ENCODE measurements at places on chromosomes 6 and 20.

DNA sequence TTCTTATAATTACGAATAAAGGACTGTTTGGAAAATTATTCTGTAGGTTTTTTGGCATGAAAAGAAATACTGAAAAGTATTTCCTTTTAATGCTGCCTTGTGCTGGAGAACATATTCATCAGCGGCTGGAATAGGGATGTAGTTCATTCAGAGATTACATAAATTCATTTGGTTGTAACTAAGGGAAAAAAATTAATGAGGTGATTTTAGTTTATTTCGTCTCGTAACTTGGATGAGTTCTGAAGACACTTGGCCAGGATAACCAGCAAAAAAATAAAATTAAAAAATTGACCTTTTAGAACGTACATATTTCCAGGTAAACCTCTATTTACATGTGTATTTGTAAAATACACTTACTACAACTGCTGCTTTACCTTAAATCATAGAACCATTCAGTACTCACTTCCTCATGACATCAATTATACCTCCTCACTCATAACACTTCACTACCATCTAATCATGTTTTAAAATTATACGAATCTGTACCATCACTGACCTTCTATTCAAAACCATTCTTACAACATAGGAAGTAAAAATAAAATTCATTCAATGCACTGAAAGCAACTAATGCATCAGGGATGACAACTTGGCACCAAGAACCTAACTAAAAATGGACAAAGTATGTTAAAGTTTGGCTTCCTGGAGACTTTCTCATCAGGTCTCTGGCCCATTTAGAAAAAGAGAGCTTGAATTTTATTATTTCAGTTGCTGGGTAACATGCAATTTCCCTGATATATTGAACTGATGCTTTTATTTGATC lies 17.2 kb downstream of the KLHL31 start:
- no peak for DNase-seq

DNA sequence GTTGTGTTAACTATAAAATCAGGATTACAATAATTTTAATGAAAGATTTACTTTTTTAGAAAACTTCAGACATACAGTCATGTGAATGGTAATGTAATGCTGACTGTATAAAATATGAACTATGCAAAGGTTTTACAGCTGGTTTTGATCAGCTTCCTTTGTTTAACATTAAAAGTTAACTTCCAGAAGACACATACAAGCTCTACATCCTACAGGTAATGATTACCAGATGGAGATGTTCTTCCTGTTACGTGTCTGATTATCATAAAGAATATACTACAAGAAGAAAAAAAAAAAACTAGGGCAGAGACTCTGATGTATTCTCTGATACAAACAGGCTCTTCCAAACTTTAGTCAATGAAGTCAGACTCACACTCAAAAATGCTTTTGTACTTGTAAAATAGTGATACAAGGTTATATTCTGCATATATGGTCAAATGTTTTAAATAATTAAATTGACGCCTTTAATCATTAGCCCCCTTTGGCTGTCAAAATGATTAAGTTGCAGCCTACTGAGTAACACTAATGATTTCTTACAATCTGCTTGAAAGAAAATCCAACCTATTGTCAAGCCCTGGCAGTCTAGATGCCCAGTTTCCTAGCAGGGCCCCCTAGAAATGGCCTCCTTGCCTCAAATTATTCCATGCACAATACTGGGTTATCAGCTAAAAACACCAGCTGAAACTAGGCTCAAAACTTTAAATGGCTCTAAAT lies 251.8 kb upstream of the RUNX2 start:
- no peak for DNase-seq

DNA sequence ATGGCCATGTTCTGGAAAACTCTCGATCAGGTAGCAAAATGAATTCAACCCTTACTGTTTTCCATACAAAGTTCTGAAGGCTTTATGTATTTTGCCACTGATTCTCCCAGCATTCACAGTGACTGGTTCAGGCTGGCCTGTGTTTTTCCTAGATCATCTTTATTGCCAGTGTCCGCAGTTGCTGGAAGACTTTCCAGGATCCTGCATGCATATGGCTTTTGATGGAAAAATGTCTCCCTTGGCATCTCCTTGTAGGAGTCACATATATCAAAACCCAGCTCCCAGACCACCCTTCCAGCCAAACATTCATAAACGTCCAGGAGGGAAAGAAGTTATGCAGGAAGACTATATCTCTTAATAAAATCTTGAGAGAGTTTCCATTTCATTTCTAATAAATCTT lies 588.8 kb downstream of the MAFB start:
- no peak for DNase-seq

- no peak for DNase-seq
Observed at GRCh38 chr6:138387577-138388368, 10.1 kb downstream of the SMIM28 start.

- no peak for DNase-seq
Observed at GRCh38 chr6:20096536-20096935, 115.7 kb downstream of the MBOAT1 start.

GRCh38 chr20:21105429-21106170 lies 558 bp downstream of the LINC00237 start:
- DNase-seq, result no peak

GRCh38 chr20:49615401-49616153 lies 47.6 kb upstream of the PTGIS start:
- no peak for DNase-seq

GRCh38 chr6:29992807-29993206 lies 50.5 kb downstream of the HLA-A start:
- no peak for DNase-seq

DNA sequence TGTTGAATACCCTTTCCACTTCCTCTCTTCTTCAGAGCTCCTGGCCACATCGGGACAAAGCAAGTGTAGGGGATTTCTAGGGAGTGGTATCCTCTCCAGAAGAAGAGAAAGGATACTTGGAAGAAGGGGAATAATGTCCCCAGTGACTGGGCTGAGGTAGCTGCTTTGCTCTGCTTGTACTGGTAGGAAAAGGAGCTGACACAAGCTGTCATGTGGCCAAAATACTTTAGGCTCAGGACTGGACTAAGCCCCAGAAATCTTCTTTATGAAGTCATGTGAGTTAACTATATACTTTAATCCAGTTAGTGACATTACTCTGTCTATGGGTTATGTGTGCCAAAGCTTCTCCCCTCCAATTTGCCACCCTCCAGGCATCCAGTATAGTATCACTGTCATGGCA lies 40.5 kb downstream of the AKIRIN2 start:
- no peak for DNase-seq

Measured in cortex of kidney (tissue), 1 donor.